Natural killer cell treated with Interleukin-12 subunit alpha and Interleukin-12 subunit beta and Interleukin-15 and Interleukin-18, amount 100 ng/mL, for 72 hours (primary cell): ENCODE measurements at places on chromosomes 6 and 20. TPM values are rescaled to one million over a fixed set of nuclear protein-coding genes. Genes with fewer than 3 reads are reported as not detected.
A peak's percentile ranks its signal among the peaks of the same experiment; 100 is the strongest.

BPIFB1 gene
- total RNA-seq, result not detected

RBPJL gene
- not detected for total RNA-seq

- no peak overlapping the region for H3K27ac ChIP-seq
- H3K4me1 ChIP-seq, result peaks cover 17% of the 10 kb centered on the region
- no peaks in the 10 kb centered on the region for H3K36me3 ChIP-seq
- peak; percentile 48 for DNase-seq
These were observed 52.9 kb upstream of the FNDC1 start for GRCh38 chr6:159116343-159116742.

DNA sequence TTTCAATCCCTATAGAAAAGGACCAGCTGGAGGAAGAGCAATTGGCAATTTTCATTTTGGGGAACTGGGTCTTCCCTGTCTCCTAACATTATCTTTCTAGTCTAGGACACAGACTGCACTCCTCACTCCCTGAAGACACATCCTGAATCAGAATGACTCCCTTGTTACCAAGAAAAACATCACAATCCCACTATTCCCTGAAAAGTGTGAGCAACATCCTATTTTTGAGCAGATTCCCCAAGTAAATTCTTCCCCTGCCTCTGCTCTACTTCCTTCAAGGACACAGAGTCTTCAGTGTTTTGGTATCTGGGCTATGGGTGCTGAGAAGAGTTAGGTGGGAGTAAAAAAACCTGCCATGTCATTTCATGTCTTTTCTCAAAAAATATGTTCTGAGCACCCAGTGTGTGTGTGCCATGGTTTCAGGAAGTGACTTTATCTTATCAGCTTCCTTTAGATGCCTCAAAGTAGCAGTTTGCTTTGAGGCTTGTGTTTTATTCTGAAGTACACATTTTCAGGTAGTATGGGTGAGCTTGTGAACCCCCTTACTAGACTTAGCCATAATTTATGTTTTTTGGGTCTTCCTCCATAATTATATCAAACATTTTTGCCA is 12.4 kb downstream of the LAMA4 start:
- H3K27ac ChIP-seq, result no peak overlapping the region
- no peaks in the 10 kb centered on the region for H3K36me3 ChIP-seq
- peaks cover under 1% of the 10 kb centered on the region for H3K4me1 ChIP-seq
- DNase-seq, result no peak

- no peak overlapping the region for H3K4me3 ChIP-seq
- H3K4me1 ChIP-seq, result no peaks in the 10 kb centered on the region
- H3K36me3 ChIP-seq, result no peaks in the 10 kb centered on the region
- peaks cover 13% of the 10 kb centered on the region for H3K27me3 ChIP-seq
These were observed 11.7 kb upstream of the PRIM2 start for GRCh38 chr6:57305761-57306160.
